Stimulated activated CD8-positive, alpha-beta memory T cell treated with anti-CD3 and anti-CD28 coated beads, Interleukin-15, amount 100 ng/mL, for 24 hours (primary cell): ENCODE measurements at places on chromosomes 12 and 14.

- no peak for DNase-seq
Measured at GRCh38 chr14:81637639-81638038, 104.0 kb upstream of the SEL1L start.

- DNase-seq: no peak
Measured at GRCh38 chr14:105091517-105092170, 26.4 kb upstream of the GPR132 start.

GRCh38 chr12:131775392-131776236, 52.6 kb upstream of the MMP17 start:
- no peak for DNase-seq

GRCh38 chr12:2412305-2412643, 359.5 kb downstream of the CACNA1C start:
- no peak for DNase-seq

DNA sequence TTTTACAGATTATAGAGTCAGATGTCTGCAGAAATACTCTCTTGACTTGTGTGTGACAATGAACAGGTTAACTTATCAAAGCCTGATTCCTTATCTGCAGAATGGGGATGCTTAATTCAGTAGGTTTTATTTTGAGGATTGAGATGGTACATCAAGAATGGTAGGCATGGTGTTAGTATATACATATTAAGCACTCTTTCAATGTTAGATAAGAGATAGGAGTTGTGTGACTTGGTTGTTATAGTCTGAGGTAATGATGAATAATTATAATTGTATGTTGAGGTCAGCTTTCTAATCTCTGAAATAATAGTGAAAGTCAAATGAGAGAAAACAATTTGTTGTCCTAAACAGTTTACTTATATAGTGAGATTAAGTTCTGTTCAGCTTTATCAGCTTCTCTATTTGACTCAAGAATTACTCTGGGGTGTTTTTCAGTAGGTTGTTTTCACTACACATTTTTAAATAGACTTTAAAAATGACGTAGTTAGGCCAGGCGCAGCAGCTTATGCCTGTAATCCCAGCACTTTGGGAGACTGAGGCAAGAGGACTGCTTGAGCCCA, 11.9 kb downstream of the PALS1 start:
- no peak for DNase-seq

DNA sequence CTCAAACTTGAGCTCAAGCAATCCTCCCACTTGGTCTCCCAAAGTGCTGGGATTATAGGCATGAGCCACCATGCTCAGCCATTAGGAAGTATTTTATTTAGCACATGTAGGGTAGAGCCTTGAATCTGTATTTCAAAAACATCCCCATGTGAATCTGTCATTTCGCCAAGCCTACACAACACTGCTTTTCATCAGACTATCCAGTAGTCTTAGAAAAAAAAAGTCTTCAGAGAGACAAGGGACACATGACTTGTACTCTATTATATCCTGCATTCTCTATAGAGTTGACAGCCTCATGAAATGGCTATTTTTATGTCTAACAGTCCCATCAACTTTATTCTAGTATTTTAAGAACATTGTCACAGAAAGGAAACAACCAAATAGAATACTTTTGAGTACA, 35.4 kb downstream of the TM7SF3 start:
- no peak for DNase-seq
